CD4-positive, alpha-beta T cell treated with Interleukin-15 for 4 hours (primary cell): ENCODE measurements at places on chromosomes 6 and 20.

DNA sequence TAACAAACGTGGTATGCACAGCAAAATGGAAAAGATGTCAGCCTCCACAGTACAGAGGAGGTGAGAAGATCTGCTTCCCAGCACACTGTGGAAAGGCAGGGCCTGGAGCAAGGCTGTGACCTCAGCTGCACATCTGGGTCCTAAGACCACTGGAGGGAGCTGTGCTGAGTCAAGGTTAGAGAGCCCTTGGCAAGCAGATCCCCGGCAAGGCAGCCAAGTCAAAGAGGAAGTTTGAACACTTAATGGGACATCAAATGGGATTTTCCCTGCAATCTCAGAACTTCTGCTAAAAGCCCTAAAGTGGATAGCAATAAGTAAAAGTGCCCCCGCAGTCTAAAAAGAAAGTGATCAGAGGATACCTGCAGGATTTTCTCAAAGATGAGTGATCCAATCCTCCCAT is 39.5 kb downstream of the UNC5CL start:
- DNase-seq: peak; percentile 1

DNA sequence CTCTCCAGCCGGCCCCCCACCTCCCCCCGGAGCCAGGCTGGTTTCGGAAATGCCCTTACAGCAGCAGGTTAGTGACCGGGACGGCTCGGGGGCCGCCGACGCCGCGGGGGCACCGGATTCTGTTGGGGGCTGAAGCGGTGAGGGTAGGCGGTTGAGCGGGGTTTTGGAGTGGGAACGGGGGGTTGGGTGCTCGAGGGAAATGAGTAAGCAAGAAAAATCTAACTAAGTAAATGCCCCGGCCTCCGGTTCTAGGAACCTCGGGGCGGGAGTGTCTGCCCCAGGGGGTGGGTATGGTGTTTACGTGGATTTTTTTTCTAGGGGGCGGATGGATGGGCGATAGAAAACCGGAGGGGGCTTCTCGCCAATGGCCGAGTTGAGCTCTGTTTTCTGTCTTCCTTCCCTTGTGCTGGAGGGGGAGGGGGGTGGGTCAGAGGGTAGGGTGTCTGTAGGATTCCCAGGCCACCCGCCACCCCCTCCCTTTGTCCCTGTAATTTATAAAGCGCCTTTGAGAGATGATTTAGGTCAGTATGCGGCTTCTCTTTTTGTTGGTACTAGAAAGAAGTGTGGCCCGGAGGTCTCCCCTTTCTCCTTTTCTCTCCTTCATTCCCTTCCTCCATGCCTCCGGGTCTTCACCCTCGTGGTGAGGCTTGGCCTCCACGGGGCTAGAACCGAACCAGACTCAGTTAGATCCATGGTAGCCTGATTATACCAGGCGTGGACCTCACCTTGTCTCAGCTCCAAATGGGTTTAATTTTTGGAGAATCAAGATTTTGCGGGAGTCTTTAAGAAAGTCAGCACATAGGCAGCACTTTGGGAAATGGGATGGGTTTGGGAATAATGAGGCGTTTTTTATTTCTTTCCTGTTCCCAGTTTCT is 2.3 kb downstream of the E2F3 start:
- peak; percentile 84 for DNase-seq

- DNase-seq: no peak
Measured at GRCh38 chr20:57478176-57478575, 46.8 kb downstream of the CTCFL start.

DNA sequence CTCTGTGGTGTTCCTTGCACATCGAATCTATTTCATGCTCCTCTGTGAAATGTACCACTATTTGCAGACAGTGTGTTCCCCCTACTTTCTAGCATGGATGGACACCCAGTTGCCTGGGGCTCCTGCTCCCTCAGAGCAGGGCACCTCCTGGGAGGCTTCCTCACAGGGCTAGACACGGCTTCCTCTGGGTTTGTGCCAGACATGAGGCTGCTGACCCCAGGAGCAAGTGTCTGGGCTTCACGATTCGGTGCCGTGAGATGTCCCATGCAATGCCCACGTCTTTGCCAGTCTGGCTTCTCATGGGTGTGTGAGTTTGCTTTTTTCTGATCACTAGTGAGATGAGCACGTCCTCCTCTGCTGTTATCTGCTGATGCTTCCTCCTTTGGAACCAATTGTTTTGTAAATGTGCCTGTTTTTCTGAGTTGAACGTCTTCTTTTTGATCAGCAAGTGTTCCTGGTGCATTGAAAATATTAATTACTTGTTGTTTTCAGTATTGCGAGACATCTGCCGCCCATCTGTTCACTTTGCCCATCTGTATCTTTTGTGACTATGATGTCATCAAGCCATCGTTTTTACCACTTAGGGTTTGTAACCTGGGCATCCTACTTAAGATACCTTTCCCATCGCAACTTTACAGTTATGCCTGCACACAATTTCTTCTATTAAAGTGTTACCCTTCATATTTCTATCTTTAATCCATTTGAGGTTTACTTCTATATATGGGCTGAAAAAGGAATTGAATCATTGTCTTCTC is 92.0 kb downstream of the TTLL2 start:
- no peak for DNase-seq

- DNase-seq: no peak
Measured at GRCh38 chr20:50343125-50343489, 152.5 kb downstream of the CEBPB start.

DNA sequence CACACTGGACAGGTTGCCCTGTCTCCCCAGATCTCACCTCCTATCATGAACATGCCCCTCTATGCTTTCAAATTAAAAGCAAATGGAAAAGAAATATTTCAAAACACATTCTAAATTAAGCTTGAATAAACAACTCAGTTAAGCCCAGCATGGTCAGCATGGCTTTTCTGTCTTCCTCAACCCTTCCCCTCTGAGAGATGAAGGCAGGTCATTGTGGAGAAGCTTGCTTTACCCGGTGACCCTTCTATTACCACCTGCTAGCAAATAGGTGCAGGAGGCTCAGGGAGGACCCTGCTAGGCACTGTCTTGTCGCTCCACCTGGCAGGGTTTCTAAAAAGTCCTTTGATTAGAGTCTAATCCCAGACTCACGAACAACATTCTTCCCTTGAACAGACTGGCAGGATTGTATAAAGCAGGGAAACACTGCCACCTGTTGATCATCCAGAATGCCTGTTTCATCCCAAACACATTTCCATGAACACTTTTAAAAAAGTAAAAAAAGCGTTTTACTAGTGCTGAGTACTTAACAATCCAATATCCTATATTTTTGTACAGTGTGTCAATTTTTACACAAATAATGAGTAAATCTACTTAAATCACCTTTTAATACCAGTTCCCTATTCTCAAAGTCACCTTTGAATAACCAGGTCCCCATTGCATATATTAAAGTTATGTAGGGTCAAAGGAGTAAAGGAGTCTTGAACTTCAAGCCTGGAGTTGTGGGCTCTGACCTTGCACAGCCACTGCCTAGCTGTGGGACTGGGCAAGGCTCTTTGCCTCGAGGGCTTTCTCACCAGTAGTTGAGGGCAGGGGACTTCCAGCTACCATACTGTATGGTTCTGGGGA is 75.5 kb downstream of the GPR6 start:
- peak; percentile 19 for DNase-seq
